T-helper 22 cell (primary cell): ENCODE measurements at places on chromosomes 2 and 18.

DNA sequence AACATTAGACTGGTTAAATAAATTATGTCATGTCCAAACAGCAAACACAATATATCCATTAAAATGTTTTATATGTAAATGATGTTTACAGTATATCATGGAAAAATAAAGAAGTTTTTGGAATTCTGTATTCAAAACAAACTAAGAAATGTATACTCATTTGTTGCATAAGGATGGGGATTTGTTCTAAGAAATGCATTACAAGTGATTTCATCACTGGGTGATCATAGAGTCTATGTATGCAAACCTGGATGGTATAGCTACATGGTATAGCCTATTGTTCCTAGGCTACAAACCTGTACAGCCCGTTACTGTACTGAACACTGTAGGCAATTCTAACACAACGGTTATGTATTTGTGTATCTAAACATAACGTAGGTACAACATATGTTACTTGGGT, 35.1 kb downstream of the ARL5A start:
- no peak for DNase-seq

GRCh38 chr2:143261986-143262385, 132.8 kb downstream of the ARHGAP15 start:
- peak; percentile 65 for DNase-seq

DNA sequence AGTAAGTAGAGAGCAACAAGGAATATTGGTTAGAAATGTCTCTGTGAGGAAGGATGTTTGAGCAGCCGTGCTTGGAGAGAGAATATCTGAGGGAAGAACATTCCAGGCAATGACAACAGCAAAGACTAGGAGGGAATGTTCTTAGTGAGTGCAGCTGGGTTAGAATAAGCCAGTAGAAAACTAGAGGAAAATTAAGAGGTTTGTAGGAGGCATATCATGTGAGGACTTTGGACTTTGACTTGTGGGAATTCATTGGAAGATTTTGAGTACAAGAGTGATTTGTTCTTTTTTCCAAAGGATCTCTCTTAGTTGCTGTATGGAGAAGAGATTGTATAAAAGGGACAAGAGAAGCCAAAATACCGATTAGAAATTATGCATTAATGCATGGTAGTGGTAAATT, 47.2 kb downstream of the PPM1B start:
- no peak for DNase-seq

GRCh38 chr2:1862608-1863280, 118.4 kb upstream of the PXDN start:
- no peak for DNase-seq

GRCh38 chr2:85178980-85179411, 45.8 kb downstream of the TCF7L1 start:
- DNase-seq, result no peak

DNA sequence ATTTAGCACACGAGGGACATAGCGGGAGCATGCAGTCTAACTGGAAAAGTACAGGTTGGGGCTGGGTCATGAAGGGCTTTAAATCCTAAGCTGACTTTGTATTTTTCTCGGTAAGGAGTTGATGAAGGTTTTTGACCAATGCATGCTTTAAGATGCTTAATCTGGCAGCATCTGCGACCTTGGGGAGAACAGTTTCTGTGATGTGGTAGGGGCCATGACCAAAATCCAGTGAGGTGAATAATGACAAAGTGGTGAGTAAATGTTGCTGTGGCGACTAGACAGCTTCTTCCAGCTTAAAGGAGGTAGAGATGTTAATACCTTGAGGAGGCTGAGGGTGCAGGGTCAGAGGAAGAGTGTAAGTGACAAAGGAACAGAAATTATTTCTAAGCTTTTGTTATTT, 174.6 kb upstream of the ALPP start:
- no peak for DNase-seq

GRCh38 chr18:8908792-8909510, 193.5 kb upstream of the NDUFV2 start:
- DNase-seq, result no peak

GRCh38 chr18:63182310-63182772, 137.2 kb downstream of the BCL2 start:
- no peak for DNase-seq

DNA sequence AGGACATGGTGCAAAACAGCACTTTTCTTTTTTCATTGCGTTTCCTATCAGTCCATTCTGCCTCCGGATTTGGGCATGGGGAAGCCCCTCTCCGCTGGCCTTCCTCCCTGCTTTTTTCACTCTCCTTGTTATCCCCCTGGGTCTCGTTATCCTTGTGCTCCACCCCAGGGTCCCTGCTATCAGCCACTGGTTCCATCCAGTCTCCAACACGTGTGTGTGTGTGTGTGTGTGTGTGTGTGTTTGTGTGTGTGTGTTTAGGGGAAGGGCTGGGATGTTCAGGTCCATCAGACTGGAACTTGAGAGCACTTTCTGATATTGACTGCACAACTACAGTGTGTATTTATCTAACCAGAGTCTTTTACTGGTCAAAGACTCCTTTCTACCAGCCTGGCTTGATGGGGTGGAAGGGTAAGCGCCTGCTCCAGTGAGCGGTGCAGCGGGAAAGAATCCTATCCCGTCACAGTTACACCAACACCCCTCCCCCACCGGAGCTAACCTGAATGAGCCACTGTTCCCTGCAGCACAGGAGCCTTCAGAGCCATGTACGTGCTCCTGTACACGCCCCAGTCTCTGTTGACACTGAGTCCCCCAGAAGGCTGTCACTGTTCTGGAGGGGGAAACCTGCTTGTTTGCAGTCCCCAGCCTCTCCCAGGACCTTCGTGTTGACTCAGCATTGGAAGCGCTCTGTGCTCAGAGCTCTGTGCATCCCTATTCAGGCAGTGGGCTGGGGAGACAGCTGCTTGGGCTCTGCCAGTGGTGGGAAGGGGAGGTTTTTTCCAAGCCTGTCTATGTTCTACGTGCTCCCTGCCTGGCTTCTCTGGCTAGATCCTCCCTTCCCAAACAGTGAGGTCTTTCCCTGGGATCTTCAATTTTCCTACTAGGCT, 4.6 kb downstream of the INHA start:
- DNase-seq, result no peak

DNA sequence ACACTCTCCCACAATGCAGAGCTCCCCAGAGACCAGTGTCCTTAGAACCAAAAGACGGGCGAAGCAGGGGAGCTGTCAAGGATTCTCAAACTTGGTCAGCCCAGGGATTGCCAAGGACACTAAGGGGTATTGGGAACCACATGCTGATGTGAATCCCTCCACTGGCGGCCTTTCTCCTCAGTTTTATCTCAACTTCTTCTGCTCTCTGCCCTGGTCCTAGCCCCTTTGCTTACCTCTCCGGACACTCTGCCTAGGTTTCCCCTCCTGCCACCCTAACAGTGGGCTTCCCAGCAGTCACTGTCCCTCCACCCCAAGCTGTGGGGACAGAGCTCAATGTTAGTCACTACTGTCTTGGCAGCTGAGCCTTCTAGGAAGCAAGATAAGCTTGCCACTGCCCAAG, 61.1 kb downstream of the POLR1A start:
- DNase-seq, result no peak

GRCh38 chr2:202121532-202122162, 48.6 kb downstream of the KIAA2012 start:
- no peak for DNase-seq

GRCh38 chr18:49319590-49319989, 140.9 kb downstream of the DYM start:
- DNase-seq, result no peak

GRCh38 chr2:175396696-175397095, 215.2 kb upstream of the ATP5MC3 start:
- no peak for DNase-seq

- DNase-seq, result no peak
These were observed 129.8 kb upstream of the CAB39 start for GRCh38 chr2:230582851-230583283.

DNA sequence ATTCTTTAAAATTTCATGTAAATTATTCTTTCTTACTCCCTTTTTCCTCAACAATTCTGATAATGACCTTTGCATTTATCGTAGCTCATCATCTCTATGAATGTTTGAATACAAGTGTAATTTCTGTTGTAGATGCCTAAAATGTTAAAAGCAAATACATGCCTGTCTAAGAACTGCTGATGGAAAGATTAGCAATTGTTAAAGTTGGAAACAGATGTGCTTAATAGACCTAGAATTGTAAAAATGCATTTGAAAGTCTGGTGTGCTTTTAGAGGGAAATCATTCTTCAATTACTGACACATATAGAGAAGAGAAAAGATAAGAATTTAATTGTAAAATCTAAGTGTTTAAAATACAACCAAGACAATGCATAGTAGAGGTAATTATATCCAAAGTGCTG, 50.4 kb downstream of the CCDC102B start:
- DNase-seq, result no peak
